Gastrocnemius medialis (tissue), 4 donors: ENCODE measurements at places on chromosomes 5 and 9. TPM values are rescaled to one million over a fixed set of nuclear protein-coding genes. Genes with fewer than 3 reads are reported as not detected.

DNA sequence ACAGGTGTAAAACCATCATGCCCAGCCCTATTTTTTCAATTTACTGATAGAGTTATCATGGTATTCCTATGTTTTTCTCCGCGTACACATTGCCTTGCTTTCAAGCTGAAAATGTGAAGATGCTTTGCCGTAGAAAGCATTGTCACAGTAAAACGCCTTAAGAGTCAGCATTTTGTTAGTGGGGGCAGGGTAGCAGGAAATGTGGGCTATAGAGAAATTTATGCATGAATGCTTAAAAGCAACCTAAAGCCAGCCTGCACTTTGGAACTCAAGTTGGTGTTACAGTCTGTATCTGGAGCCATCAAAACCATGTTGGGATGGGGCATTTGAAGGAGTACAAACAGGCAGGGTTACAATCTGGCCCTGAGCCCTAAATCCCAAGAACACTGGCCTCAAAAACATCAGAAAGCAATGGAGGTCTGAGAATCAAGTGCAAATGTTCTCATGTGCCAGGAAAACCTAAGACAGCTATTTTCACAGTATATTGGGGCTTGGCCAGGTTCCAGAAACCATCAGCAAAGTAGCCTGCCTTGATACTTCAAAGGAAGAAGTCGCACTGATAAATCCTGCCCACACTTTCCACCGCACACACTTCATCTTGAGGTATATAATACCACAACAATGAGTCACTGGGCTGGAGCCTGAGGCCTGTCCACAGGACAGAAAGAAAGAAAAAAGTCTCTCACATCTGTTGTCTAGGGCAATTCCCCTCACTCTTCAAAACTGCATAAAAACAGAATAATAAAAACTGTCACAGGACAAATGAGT, 313.8 kb downstream of the ENC1 start:
- H3K27ac ChIP-seq, result peak overlapping the region; percentile 44
- DNase-seq, result peak; percentile 18
- peaks cover 27% of the 10 kb centered on the region for H3K4me1 ChIP-seq
- no peaks in the 10 kb centered on the region for H3K36me3 ChIP-seq

DNA sequence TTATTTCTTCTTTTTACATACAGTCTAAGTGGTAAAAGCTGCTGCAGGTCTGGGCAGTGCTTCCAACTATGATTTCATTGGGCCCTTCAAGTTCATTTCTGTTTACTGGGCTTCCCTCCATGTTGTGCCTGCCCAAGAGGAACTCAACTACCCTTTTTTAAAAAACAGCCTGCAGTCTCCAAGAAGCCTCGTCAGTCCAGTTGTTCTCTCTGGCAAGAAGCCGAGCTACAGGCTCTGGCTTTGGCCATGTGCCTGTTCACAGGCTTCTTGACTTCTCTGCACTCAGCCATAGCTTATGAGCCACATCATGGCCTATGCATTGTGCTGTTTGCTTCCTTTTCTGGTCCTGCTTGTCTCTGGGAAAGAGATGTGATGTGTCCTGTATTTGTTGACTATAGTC, 119.7 kb upstream of the PJA2 start:
- H3K4me1 ChIP-seq, result no peaks in the 10 kb centered on the region
- no peaks in the 10 kb centered on the region for H3K27me3 ChIP-seq
- no peaks in the 10 kb centered on the region for H3K36me3 ChIP-seq
- DNase-seq, result no peak
- no peak overlapping the region for H3K27ac ChIP-seq
- H3K4me3 ChIP-seq, result no peak overlapping the region

GRCh38 chr9:78269784-78270183, 27.1 kb upstream of the PSAT1 start:
- H3K4me3 ChIP-seq, result no peak overlapping the region
- no peak overlapping the region for H3K27ac ChIP-seq
- H3K4me1 ChIP-seq, result no peaks in the 10 kb centered on the region

SOHLH1 gene
- total RNA-seq, result not detected

DNA sequence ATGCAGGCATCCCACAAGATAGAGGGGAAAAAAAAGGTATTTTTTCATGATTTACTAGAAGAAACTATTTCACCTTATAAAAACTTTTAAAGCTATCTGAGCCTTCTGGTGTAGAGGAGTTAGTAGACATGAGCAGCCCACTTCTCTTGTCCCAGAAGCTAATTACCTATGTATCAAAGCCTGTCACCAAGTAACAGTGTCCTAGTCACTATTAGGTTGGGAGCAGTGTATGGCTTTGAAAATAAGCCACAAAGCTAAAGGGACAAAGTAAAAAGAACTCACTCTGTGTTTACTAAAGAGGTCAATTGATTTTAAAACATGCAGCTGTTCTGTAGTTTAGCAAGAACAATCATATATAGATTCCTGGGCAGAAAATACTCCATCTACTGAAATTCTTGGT, 1286.1 kb downstream of the PTPRD start:
- no peak overlapping the region for H3K27ac ChIP-seq
- no peaks in the 10 kb centered on the region for H3K36me3 ChIP-seq
- no peak for DNase-seq
- no peaks in the 10 kb centered on the region for H3K4me1 ChIP-seq
- H3K27me3 ChIP-seq, result no peaks in the 10 kb centered on the region
- H3K4me3 ChIP-seq, result no peak overlapping the region

GRCh38 chr5:103541114-103541513, 21.5 kb downstream of the NUDT12 start:
- H3K27ac ChIP-seq, result no peak overlapping the region
- H3K4me3 ChIP-seq, result no peak overlapping the region
- H3K4me1 ChIP-seq, result no peaks in the 10 kb centered on the region
- no peaks in the 10 kb centered on the region for H3K36me3 ChIP-seq
- H3K27me3 ChIP-seq, result no peaks in the 10 kb centered on the region
- DNase-seq, result no peak

CORO2A gene
- total RNA-seq, result 0.42 TPM

- H3K27me3 ChIP-seq, result no peaks in the 10 kb centered on the region
- no peaks in the 10 kb centered on the region for H3K4me1 ChIP-seq
- no peak overlapping the region for H3K27ac ChIP-seq
- no peaks in the 10 kb centered on the region for H3K36me3 ChIP-seq
- DNase-seq, result no peak
Measured at GRCh38 chr9:1332156-1332555, 282.0 kb downstream of the DMRT2 start.

GRCh38 chr5:146986469-146986868, 107.9 kb upstream of the PPP2R2B start:
- no peaks in the 10 kb centered on the region for H3K27me3 ChIP-seq
- no peaks in the 10 kb centered on the region for H3K36me3 ChIP-seq
- no peak for DNase-seq
- no peaks in the 10 kb centered on the region for H3K4me1 ChIP-seq
- no peak overlapping the region for H3K4me3 ChIP-seq
